NK-92 treated with Interleukin-12 subunit alpha and Interleukin-12 subunit beta, amount 100 ng/mL, for 24 hours (cell line): ENCODE measurements at places on chromosomes 6 and 20.

DNA sequence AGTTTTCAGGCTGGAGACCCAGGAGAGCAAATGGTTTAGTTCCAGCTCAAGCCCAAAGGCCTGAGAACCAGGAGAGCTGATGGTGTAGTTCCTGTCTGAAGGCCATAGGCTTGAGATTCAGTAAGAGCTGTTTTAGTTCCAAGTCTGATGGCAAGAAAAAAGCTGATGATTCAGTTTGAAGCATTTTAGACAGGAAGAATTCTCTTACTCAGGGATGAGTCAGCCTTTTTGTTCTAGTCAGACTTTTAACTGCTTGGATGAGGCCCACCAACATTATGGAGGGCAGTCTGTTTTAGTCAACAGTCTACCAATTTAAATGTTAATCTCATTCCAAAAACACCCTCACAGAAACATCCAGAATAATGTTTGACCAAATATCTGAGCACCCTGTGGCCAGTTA lies 2.5 kb downstream of the ZSCAN26 start:
- DNase-seq, result peak; percentile 4

GRCh38 chr6:56766806-56767178 lies 124.1 kb upstream of the DST start:
- no peak for DNase-seq

DNA sequence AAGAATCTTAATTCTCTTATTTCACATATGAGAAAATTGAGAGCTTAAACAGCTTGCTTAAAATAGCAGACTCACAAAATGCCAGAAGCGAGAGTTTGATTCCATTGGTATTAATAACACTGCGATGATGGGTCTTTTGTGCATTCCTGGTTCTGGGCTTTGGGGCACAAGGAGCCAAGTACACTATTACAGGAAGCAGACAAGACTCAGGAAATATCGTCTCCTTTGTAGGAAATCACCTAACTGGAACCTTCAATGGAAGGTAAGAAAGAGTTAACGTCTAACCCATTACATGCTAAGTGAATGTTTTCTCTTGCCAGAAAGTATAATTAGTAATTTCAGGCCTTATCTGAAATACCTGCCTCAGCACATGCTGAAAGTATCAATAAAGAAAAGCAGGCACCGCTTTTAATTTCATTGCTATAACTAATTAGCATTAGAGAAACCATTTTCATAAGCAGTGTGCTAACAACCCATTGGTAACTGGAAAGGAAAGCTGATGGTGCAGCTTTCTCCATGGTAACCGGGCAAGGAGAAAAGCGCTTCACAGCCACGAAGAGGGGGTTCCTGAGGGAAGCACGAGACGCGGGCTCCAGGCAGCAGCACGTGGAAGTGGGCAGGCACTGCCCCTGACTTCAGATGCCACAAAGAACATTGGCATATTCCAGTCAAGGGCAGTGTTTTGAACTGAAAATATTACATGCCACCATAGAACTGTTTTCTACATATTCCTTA lies 206.7 kb upstream of the AGPAT4 start:
- DNase-seq, result no peak

- DNase-seq, result no peak
Observed at GRCh38 chr20:56788041-56788670, 159.1 kb downstream of the TFAP2C start.

GRCh38 chr6:104940893-104941728 lies 15.8 kb upstream of the LIN28B start:
- DNase-seq, result no peak

- DNase-seq, result no peak
Observed at GRCh38 chr20:32780749-32781655, 18.8 kb downstream of the DNMT3B start.

GRCh38 chr20:37529214-37529967 lies 1.7 kb upstream of the BLCAP start:
- no peak for DNase-seq

- no peak for DNase-seq
Observed at GRCh38 chr6:40807484-40807883, 220.3 kb upstream of the LRFN2 start.

DNA sequence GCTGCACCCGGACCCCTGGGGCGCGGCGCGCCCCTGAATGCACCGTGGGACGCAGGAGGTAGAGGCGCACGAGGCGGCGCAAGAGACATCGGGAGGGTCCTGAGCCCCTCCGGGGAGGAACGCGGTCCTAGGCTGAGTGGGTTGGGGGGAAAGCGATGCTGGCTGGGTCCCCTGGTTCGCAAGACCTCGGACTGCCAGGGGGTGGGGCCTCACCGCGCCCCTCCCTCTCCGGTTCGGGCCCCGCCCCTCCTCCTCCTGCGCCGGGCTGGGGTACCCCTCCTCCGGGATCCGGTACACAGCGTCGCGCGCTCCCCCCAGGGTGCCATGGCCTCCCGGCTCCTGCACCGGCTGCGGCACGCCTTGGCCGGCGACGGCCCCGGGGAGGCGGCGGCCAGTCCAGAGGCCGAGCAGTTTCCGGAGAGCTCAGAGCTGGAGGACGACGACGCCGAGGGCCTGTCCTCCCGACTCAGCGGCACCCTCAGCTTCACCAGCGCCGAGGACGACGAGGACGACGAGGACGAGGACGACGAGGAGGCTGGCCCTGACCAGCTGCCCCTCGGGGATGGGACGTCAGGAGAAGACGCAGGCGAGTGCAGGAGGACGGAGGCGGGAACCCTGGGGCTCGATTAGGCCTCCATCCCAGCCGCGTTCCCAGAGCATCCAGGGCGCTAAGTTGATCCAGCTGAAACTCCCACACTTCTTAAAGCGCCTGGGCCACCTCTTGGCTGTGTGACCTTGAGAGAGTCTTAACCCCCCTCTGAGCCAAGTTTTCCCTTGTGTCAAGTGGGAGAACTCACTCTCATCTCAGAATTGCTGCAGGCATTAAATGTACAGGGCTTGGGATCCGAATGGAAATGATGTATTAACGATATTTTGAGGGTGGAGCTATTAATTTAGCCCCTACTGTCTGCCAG lies 541 bp downstream of the SNX21 start:
- DNase-seq, result no peak

- DNase-seq, result no peak
Observed at GRCh38 chr6:89993411-89993810, 99.1 kb downstream of the GJA10 start.

DNA sequence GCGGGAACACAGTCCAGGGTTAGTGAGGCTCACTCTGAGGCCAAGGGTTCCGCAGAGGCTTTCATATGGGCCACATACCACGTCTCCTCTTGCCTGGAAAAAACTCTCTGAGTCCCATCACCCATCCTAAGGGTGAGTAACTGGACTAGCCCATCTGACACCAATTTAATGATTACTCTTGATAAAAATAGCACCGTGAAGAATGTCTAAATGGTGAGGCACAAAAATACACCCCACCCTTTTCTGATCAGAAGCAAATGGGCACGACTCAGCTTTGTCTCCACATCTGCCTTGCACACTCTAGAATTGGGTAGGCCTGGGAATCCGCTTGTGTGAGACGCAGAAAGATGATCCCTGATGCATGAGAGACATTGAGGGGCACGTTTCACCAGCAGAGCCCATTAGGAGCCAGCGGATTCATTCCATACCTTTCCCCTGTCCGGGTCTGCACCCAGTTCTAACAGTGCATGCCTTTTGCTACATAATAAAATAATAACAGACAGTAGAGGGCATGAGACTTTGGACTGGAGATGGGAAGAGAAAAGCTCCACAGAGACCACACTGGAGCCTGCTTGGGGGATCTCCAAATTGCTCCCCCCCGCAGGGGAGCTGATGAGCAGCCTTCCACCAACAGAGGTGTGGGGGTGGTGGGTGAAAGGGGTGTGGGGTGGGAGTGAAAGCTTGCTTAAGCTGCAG lies 110.0 kb upstream of the KCNK16 start:
- no peak for DNase-seq

- no peak for DNase-seq
Observed at GRCh38 chr6:76057469-76057868, 15.0 kb downstream of the IMPG1 start.

DNA sequence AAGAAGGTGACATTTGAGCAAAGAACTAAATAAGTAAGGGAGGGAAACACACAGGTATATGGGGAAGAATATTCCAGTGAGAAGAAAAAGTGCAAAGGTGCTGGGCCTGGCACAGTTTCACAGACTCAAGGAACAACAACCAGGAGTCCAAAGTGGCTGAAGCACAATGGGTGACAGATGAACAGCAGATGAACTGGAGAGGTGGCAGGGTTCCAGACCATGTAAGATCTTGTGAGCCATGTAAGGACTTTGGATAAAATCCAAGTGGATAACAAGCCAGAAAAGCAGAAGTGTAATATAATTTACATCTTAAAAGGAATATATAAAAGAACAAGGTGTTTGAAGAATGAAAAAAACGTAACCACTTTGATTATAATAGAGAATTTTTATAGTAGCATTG lies 87.9 kb downstream of the MMS22L start:
- no peak for DNase-seq

- no peak for DNase-seq
Observed at GRCh38 chr6:169575365-169575764, 126.5 kb downstream of the WDR27 start.

DNA sequence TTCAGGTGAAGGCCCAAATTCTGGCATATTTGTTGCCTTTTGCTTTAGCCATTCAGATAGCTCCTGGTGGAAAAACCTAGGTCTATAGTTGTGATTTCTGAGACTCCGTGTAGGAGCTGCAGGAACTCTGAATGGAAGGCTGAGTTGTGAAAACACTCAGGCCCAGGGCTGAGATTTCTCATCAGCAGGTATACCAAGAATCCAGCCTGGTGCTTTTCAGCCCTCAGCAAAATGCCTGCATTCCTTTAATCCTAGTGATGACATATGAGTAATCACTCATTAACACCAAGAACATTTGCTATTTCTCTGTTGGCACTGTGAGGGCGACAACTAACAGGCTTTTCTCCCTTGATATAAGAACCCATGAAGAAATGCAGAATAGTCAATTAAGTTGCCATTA lies 546.1 kb upstream of the MAN1A1 start:
- no peak for DNase-seq

- no peak for DNase-seq
Observed at GRCh38 chr20:56368351-56369134, 9.8 kb downstream of the FAM210B start.

- no peak for DNase-seq
Observed at GRCh38 chr6:57434944-57435343, 117.5 kb downstream of the PRIM2 start.

DNA sequence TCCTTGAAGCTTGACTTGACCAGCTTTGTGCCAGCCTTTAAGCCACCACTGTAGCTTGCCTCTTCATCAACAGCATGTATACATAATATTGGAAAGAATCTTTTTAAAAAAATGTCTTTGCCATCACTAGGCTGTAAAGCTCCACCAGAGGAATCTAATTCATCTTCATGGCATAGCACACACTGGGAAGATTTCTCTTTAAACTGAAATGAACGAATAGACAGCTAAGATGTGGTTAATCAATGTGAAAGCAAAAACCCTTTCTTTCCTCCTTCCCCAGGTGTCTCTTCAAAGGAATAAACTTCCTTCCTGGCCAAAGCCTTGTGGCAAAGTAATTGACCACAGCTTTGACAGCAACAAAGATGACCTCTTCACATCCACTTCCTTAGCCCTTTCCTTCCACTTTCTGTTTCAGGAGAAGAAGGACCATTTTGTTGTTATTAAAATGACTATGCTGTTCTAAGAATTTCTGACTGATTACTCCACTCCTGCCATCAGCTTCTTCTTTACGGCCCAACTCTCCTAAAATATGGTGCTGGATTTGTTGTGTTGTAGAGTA lies 428.7 kb upstream of the SOX4 start:
- DNase-seq, result no peak

- no peak for DNase-seq
Observed at GRCh38 chr6:29696147-29697125, 15.5 kb upstream of the ZFP57 start.

DNA sequence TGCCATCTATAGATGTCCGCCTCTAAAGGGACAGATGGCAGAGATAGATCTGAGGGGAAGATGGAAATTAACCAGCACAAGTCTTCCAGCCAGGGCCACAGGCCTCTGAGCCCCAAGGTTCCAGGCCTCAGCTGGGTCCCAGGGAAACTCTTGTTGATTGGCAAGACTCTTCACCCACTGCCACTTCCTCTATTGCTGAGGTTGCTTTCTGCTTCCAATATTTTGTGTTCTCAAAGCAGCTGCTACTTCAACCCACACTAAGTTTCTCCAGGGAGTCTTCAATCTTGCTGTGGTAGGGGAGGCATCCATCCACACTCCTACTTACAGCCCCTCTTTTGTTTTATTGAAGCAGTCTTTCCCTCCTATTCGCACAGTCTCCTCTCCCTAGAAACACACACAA lies 36.4 kb upstream of the SASH1 start:
- no peak for DNase-seq

GRCh38 chr6:104969785-104970581 lies 13.1 kb downstream of the LIN28B start:
- DNase-seq, result no peak

DNA sequence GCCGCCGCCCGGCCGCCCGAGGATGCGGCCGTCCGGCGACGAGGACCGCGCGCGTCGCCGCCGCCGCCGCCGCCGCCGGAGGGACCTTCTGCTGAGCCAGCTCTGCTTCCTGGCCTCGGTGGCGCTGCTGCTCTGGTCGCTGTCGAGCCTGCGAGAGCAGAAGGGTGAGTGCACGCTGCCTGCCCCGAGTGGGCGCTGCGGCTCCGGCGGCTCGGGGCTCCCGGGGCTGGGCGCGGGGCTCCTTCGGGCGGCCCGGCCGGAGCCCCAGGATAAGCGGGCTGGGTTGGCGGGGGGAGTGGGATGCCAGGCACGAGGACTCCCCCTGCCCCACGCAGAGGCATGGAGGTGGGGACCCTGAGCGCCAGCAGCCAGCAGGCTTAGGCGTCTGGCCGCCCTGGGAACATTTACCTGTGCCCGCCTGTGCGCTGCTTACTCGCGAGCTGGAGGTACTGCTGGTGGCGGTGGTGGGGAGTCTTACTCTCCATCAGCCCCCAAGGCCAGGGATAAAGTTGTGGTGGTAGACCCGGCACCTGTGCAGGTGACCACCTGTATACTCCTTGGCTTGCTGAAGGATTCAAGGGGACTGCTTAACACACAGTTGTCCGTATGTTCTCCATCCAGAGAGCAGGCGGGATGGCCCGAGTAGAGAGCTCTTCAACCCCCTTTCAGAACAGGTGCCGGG lies 520 bp downstream of the SLC24A3 start:
- DNase-seq, result peak; percentile 62

GRCh38 chr6:162971356-162971755 lies 243.6 kb downstream of the PACRG start:
- DNase-seq, result no peak

GRCh38 chr6:132858750-132859149 lies 44.4 kb downstream of the RPS12 start:
- DNase-seq, result no peak

GRCh38 chr6:34071884-34072379 lies 74.0 kb downstream of the GRM4 start:
- no peak for DNase-seq

- DNase-seq, result no peak
Observed at GRCh38 chr20:46323557-46323956, 15.3 kb upstream of the CDH22 start.

GRCh38 chr6:35727935-35728682 lies 8.7 kb upstream of the ARMC12 start:
- DNase-seq, result peak; percentile 90
